HS-5 (cell line): ENCODE measurements at places on chromosomes 1 and 21.

GRCh38 chr1:232367293-232367692 lies 262.6 kb downstream of the SIPA1L2 start:
- no peak for DNase-seq

DNA sequence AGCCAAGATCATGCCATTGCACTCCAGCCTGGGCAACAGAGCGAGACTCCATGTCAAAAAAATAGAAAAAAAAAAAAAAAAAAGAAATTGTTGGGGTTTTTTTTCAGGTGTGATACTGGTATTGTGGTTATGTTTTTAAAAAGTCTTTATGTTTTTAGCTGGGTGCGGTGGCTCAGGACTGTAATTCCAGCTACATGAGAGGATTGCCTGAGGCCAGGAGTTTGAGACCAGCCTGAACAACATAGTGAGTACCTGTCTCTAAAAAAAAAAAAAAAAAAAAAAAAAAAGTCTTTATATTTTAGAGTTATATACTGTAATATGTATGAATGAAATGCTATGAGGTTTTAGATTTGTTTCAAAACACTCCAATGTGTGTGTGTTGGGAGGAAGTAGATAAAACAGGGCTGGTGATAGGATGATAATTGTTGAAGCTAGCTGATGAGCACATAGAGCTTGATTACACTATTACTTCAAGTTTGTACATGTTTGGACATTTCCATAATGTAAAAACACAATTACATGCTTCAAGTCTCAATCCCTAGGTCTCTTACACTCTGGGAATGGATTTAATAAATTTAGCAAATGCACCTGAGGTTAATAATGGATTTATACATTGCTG lies 30.2 kb upstream of the ATP5PO start:
- DNase-seq = no peak

DNA sequence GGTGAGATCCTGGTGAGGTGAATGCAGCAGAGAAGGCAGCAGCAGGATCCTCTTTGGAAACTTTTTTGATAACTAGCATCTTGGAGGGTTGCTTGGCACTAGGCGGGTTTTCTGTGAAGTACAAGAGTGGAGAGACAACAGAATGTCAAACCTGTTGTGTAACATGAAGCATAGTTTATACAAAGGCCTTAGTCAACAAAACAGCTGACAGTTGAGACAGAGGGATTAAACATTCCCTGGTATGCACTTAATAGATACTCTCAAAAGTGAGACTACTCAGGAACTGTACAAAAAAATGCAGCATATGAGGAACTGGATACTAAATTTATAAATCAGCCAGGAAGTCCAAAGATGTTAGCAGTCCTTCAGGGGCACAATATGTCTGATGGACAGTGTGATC lies 16.4 kb upstream of the CCDC17 start:
- DNase-seq = no peak

DNA sequence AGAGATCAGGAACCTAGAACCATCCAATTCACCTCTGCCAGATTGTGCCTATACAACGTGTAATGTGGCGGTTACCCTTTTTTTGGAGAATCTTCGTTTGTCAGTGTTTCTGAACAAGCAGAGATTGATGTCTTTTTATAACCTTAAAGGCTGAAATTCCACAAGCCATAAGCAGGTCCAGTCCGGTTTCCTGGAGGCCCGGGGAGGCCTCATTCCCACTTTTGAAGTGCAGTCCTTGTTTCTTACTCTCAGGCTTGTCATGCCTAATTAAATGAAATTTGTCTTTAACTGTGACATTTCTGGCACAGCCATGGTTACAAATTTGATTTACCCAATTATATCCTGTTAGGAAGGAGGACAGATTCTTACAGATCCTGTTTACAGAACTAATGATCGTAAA lies 27.8 kb downstream of the ZNF362 start:
- no peak for DNase-seq

DNA sequence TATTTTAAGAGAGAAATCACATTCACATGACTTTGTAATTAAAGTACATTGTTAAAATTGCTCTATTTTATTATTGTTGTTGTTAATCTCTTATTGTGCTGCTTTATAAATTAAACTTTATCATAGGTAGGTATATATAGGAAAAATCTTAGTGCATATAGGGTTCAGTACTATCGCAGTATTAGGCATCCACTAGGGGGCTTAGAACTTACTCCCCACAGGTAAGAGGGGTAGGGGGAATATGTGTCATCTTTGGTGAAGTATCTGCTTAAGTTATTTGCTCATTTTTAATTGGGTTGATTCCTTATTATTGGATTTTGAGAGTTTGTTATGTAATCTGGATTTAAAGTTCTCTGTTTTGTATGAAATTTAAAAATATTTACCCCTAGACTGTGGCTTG lies 385.2 kb downstream of the DUSP10 start:
- DNase-seq = no peak

DNA sequence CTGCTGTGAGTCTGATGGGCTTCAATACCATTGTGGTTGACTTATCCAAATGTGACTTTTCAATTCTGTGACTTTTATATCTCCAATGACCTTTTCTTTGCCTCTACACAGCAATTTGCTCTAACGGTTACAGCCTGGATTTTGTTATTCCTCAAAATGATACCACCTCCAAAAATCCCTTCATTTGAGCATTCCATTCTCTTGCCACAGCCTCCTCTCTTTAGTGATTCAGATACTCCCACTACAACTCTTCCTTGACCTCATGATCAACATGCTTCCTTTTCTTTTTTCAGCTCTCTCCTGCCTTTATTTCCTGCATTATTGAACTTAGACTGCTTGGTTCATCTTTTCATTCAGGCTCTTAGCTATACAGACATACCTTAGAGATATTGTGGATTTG lies 16.6 kb upstream of the IL19 start:
- DNase-seq = no peak

- no peak for DNase-seq
These were observed 47.6 kb downstream of the PKNOX1 start for GRCh38 chr21:43021756-43022600.

DNA sequence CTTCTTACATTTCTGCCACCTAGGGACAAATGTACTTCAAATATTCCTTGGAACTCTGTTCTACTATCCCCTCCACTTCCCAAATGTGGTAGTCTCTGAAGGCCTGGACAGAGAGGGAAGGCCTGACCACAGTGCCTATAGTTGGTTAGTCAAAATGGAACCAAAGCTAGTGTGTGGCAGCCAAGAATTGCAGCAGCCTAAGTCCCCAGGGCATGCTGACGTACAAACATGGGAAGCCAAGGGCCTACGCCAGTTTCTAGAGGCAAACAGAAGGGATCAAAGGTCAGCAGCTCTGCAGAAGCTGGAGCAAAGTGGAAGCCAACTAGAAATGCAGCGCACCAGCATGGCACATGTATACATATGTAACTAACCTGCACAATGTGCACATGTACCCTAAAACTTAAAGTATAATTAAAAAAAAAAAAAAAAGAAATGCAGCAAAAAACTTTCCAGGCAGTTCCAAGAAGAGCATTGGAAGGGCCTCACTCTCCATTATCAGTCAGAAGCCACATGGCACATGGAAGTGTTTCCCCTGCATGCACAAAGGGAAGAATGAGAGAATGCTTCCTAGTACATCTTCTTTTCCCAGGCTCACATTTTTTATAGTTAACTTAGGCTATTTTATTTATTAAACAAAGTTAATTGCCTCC lies 39.4 kb upstream of the GADD45A start:
- no peak for DNase-seq

- no peak for DNase-seq
These were observed 10.3 kb downstream of the SRSF11 start for GRCh38 chr1:70231475-70231874.

DNA sequence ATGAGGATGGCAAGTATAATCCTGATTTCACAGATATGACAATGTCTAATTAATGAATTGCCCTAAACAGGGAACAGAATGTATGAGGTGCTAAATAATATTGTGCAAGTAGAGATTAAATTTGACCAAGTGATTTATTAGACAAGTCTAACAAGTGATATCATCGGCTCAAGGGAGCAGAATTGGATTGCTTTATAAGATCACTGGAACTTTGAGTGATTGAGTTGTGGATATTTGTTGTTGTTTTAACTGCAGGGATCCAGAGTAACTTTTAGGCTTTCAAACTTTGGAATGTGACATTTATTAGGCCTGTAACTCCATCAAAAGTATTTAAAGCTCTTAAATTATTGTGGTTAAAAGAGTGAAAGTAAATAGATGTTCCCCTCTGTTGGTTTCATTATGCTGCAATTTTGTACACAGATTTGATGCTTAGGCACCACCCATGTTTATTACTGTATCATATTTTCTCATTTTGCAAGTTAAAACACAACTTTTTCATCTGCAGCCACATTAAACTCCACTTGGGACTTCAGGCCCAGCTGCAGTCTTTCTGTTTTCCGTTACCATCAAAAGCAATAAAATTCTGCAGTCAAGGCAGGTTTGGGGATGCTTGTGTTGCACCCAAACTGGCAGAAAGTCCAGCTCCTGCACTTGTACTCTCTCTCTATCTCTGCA lies 206.6 kb downstream of the HLX start:
- no peak for DNase-seq

DNA sequence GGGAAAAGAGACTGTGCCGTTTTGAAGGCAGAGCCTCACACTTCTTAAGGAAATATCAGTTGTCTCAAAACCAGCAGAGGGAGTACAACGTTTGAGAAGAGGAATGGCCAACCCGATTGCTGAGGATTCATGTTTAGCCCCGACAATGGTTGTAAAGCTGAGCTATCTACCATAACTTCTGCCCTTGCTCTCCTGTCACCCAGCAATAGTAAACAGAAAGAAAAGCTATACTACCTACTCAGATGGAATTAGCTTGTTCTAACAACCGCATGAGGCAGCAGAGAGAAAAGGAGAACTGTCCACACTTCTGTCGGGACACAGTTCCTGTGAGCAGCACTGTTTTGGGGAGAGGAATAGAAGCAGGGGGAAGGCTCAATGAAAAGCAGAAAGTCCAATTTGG lies 91.2 kb downstream of the SLC45A1 start:
- no peak for DNase-seq

DNA sequence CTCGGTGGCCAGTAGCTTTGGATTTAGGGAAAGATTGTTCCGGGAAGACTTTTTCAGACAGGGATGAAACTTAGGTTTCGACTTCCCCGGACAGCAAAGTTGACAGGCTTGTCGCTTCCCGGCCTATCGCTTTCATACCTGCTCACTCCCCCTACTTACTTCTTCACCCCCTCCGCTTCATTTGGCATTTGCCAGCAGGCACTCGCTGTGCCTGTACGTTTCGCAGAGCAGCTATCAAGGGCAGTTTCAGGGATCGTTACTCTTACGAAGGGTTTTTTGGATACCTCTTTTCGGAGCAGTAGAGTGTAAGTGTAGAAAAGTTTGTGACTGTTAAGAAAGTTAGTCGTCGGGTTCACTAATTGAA lies 393 bp downstream of the BLZF1 start:
- no peak for DNase-seq

DNA sequence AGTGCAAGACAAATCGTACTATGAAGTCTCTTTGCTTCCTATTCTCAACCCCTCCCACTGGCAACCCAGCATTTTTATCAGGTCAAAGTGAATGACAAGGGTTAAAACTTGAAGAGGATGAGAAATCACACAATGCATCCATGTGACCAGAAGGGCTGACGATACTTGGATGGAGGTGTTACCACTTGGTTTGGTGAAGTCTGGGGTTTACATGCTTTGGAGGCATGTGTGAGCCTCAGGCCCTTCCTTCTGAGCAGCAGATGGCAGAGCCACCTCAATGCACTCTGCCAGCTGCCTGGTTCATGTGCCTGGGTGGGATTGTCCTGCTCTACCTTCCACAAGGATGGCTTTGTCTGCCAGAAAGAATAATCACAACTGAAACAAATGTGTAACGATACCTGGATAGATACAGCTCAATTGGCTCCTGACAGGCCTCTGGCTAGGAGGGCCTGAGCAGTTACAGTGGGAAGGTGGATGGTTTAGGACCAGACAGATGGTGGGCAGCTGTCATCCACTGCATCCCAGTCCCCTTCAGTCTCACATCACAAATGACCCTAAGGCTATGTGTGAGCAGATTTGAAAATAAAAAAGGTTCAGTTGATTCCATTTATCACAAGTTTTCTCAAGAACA lies 51.5 kb upstream of the CNIH3 start:
- DNase-seq = no peak

GRCh38 chr1:67705735-67706453 lies 20.9 kb downstream of the GADD45A start:
- DNase-seq = no peak

- no peak for DNase-seq
These were observed 17.3 kb upstream of the EFNA1 start for GRCh38 chr1:155110381-155110780.

DNA sequence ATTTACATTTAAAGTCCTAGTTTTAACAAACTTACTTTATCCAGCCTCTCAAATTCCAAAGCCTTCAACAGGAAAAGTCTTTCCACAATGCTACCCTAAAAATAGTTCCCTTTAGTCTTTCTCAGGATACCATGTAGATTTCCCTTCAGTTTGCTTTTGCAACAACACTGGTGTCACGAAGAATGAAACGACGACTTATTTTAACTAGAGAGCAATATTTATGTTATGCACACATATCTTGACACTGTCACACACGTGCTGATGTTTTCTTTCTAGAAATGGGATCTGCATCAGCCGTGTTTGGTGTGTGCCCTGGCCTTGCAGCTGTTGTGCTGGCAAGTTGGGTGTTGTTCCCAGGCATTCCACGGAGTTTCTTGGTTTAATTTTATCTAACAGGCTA lies 75.5 kb downstream of the SIPA1L2 start:
- no peak for DNase-seq

DNA sequence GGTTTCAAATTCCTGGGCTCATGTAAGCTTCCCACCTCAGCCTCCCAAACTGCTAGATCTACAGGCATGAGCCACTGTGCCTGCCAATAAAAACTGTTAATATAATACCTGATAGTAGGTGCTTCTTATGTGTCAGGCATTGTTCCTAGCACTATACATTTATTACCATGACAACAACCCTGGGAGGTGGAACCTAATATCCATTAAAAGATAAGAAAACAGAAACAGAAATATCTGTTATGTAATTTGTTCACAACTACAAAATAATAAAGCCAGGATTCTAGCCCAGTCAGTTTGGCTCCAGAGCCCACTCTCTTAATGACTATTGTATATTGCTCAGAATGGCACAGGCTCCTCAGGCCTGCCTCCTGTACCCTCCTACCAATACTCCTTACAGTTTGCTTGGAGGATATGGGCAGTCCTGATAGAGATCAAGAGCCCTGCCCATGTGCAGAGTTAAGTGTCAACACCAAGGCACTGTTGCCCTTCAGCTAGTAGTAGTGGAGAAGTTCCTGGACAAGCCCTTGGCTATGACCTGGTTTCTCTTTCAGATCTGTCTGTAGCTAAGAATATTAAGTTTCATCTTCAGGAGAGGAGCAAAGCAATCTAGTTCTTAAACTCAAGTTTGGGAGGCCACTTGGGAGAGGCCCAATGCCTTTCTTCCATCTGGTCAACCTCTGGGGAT lies 22.4 kb downstream of the RPL5 start:
- no peak for DNase-seq

- DNase-seq = no peak
These were observed 89.7 kb upstream of the HMCN1 start for GRCh38 chr1:185644531-185644930.
